Activated CD4-positive, CD25-positive, alpha-beta regulatory T cell treated with anti-CD3 and anti-CD28 coated beads, Interleukin-2, amount 50 U/mL, for 16 hours (primary cell): ENCODE measurements at places on chromosomes 2 and 18.

DNA sequence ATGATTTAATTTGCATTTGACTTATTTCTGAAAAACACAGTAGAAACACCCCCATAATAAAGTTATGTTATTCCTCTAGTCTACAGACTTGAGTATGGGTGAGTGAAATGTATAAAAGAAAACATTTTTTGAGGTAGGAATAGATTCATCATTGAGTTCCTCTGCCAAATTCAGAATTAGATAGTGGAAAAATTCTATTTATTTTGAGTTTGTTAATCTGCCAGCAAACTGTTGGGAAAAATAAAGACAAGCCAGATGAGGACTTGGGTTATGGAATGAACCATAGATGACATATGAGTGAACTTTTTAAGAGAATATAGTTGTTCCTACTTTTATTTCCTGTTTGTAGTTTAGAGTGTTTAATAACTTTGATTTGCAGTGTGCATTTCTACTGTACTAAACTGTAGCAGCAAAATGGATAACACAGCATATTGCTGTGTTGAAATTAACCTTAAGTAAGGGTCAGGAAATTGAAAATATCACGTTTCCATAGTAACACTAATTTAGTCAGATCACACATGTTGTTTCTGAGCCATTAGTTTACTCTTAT lies 35.6 kb upstream of the PNPT1 start:
- DNase-seq, result no peak

DNA sequence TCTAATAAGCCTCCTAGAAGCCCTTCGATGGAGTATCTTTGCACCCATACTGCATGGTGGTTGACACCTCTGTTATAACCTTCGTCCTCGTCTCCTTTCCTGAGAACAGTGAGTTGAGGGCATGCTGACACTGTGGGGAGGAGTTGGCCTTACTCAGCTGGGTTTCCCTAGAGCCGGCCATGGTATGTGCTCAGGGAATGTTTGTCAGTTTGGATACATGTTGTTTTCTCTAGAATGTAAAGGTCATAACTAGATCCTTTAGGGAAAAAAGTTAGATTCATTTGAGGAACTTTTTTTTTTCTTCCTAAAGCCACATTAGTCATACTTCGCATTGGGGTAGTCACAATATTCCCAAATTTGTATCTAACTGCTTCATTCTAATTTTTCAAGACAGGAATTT lies 106.0 kb upstream of the FOSL2 start:
- no peak for DNase-seq

DNA sequence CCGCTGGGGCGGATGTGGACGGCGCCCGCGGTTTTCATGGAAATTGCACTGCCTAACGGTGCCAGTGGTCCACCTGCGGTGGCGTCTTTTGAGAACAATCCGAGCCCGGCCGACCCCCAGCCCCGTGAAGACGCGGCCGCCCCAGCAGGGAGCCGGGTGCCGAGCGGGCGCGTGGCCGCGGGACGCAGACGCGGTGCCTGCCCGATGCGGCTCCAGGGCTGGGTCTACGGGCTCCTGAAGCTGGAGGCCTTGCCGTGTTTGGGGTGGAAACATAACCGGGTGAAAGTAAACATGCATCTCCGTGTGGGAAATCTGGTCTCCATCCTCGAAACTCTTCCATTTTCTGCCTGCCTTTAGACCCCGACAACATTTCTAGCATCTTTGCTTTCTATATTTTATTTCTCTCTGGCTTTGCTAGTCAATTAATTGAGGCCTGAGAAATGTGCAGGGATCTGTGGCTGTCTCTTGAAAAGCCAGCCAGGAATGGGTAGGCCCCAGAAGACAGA lies 572 bp downstream of the INPP4A start:
- no peak for DNase-seq

DNA sequence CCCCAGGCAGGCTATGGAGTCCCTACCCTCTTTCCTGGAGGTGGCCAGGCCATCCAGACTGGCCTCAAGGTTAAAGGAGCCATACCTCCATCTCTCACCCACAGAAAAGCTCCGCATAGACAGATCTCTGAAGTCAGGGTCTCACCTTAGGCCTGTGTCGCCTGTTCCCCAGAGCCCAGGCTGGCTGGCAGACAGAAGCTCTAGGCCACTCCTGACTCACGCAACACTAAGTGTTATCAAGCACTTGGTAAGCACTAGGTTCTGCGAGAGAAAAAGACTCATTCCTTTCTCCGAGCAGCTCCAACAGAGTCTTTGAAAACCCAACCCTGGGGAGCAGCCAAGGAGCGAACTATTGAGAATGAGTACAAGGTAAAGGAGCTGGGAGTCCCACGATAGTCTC lies 6.1 kb downstream of the SMAD7 start:
- DNase-seq, result no peak

GRCh38 chr2:137181370-137181769 lies 416.0 kb downstream of the THSD7B start:
- no peak for DNase-seq
